ENCODE measurements at places on chromosomes 1 and 21.
A peak's percentile ranks its signal among the peaks of the same experiment; 100 is the strongest.

DNA sequence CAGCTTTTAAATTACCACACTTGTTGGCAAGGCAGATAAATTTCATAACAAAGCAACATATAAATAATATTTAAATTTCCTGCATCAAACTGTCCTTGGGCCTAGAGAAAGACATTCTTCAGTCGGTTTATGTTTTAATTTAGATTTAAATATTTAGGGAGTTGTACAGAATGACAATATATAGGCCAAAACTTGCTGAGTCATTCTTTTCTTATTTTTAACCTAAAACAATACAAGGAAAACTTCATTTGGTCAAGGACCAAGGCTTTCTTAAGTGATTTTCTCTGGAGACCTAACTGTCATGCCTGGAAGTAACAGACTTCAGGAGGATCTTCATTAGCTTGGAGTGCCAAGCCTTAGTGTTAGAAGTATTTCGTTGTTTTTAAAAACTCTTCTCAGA lies 5.6 kb downstream of the MAP10 start:
- no peak for DNase-seq

GRCh38 chr1:229981736-229982135 lies 85.3 kb upstream of the GALNT2 start:
- no peak for DNase-seq

DNA sequence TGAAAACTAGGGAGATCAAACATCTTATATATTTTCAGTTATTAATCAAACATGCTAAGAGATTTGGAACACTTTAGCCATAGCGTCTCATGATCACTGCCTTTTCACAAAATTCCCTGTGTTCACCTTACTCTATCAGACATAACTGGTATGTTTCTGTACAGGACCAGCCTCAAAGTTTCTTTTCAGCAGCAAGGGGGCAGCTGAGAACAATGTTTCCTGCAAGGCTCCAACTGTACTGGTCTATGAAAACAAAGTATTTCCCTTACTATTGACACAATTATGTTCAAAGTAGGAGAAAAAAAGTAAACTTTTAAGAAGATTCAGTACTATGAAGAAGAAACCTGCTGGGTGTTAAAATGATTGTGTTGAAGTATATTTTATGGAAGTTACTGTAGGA lies 98.5 kb downstream of the ATF6 start:
- DNase-seq, result no peak

GRCh38 chr1:242568666-242569065 lies 44.2 kb upstream of the PLD5 start:
- DNase-seq, result no peak

GRCh38 chr1:177884479-177885021 lies 85.3 kb downstream of the SEC16B start:
- no peak for DNase-seq

DNA sequence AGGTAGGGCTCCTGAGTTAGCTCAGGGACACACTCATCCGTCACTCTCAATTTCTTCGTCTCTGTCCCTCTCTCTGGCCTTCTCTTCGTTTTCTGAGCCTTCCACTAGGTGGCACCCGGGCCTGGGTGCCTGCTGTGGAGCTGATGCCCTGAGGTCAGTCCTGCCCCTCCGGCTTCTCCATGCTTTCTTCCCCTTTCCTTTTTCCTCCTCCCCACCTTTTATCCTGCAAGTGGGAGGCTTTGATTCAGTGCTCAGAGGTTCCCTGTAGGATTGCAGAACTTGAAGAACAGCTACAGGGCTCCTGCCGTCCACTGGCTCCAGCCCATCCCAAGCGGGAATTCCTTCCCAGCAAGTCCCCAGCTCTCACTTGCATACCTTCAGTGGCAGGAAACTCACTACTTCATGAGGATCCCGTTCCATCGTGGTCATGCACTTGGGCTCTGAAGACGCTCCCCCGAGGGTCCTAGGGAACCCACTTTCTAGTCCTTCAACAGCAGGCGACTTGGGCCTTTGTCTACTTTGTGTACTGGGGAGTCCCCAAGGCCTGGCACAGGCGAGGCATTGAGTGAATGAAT lies 45.6 kb downstream of the SRRM1 start:
- DNase-seq, result peak; percentile 67

DNA sequence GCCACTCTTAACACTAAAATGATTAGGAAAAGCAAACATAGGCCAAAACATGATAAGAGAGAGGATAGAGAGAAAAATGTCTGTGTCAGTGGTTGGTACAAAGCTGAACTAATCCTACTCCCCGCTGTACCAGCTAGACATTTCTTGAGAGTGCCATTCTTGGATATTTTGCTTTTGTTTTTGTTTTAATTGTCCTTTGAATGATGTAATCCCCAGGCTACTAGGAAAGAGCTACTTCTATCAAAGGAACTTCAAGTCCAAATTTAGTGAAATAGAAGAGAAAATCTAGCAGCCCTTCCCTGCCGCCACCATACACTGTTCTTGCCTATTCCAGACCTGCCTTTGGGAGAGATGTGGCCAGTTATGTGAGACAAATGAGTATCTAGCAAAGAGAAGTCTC lies 269.6 kb downstream of the GRIK1 start:
- no peak for DNase-seq

GRCh38 chr21:40060083-40060677 lies 192.9 kb downstream of the PCP4 start:
- no peak for DNase-seq

- DNase-seq, result peak; percentile 43
These were observed 3.6 kb downstream of the RGS1 start for GRCh38 chr1:192579010-192579738.

- DNase-seq, result peak; percentile 72
These were observed 22.9 kb upstream of the LDLRAP1 start for GRCh38 chr1:25520446-25521061.

DNA sequence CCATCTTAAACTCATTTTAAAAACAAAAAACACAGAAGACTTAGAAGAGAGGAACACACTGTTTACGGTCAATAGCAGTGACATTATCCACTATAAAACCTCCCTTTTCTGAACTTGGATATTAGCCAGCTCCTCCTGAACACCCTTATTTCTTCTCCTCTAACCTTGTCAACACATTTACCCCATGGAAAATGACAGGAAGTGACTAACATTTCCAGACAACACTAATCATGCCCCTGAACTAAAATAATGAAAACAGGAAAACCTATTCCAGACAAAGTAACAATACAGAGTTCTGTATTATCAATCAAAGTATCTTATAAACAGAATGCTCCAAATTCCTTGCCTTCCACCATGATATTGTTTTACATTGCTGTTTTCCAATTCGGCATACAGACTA lies 45.3 kb downstream of the PALMD start:
- DNase-seq, result no peak

- no peak for DNase-seq
These were observed 2.2 kb upstream of the NBPF1 start for GRCh38 chr1:16615253-16616252.

GRCh38 chr1:162070094-162070748 lies 730 bp downstream of the NOS1AP start:
- DNase-seq, result no peak

DNA sequence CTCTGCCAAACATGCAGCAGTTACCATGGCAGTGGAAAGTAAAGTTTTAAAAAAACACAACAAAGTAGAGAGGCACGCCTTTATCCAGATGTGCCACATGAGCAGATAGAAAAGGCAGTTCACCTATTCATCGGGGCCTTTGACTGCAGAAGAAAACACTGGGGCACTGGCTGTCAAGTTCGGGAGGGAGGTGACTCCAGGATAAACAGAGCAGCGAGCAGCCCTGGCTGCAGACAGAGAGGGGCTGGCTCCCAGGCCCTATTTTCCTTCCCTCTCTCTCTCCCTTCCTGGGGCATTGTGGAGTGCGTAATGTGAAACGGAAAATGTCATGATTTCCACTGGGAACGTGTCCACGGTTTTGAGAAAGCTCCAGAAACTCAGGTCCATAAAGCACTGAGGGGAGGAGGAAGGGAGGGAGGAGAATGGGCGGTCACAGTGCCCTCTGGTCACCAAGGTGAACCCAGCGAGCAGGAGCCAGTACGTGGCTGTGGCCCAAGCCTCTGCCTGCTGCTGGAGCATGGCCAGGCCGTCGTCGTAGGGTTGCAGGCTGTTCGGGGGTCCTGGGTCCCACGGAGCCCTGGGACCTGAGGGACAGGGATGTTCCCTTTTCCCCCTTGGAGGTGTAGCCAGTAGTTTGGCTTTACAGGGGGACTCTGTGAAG lies 114.7 kb upstream of the IRF2BP2 start:
- no peak for DNase-seq

- DNase-seq, result no peak
These were observed 8.2 kb downstream of the RCOR3 start for GRCh38 chr1:211267204-211267857.

GRCh38 chr1:85201340-85202091 lies 700 bp upstream of the SYDE2 start:
- peak; percentile 59 for DNase-seq

- DNase-seq, result no peak
These were observed 8.3 kb downstream of the DNAI4 start for GRCh38 chr1:66916320-66916719.

GRCh38 chr1:226735576-226735975 lies 3.5 kb downstream of the ITPKB start:
- DNase-seq, result no peak

DNA sequence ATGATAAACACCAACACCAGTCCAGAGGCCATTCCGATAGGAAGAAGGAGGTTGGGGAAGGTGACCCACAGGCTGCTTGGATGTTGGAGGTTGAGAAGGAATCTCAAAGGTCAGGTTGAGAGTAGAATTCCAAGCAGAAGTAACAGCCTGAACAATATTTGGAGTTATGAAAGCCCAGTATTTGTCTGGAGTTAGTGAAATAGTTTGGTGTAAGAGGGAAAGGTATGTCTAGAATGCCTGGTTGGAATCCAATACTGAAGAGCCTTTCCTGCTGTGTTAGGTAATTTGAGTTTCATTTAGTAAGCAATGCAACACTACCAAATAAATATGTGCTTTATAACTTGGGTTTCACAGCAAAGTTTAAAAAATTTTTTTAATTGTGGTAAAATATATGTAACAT lies 70.5 kb upstream of the MCOLN3 start:
- no peak for DNase-seq

- DNase-seq, result no peak
These were observed 438.9 kb downstream of the CAMTA1 start for GRCh38 chr1:7224081-7224534.

DNA sequence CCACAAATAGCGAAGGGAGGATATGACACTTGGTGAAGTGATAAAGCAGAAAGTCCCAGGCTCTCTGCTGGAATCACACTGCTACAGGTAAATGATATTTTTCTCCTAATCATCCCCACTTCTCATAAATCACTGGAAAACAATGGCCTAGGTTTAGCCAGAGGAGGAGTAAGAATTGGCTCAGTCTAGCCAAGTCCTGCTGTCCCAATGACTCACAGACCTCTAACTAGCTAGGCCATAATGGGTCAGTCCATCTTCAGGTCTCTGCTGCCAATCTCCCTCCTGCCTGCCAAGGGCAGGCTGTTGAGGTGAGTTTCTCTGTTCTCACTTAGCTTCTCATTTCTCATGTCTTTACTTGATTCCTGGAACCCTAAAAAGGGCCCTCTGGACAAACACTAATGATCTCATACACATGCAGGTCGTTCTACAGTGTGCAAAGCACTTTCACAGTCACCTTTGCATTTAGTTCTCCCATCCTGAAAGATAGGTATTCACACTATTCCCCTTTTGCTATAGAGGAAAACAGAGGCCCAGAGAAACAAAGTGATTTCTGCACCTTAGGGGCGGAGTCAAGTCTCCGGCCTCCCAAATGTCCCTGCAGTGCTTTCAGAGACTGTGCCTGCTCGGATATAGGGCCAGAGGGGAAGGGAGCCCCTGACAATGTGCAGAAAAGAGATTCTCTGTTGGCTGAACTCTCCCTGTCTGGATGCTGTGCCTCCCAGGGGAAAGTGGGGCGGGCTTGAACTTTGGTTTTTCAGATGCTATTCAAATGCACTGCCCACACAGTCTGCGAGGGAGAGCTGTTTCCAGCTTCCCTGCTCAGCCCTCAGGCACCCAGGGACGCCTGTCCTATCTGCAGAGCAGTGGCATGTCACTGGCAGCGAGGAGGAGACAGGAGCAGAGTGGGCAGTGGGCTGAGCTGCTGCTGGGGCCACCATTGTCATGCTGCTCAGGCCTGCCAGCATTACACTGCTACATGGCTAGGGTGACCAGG lies 3.9 kb upstream of the CDK18 start:
- DNase-seq, result no peak

- no peak for DNase-seq
These were observed 56.8 kb upstream of the IRF2BP2 start for GRCh38 chr1:234666761-234667160.

GRCh38 chr21:45010096-45010495 lies 64.3 kb upstream of the ADARB1 start:
- no peak for DNase-seq

DNA sequence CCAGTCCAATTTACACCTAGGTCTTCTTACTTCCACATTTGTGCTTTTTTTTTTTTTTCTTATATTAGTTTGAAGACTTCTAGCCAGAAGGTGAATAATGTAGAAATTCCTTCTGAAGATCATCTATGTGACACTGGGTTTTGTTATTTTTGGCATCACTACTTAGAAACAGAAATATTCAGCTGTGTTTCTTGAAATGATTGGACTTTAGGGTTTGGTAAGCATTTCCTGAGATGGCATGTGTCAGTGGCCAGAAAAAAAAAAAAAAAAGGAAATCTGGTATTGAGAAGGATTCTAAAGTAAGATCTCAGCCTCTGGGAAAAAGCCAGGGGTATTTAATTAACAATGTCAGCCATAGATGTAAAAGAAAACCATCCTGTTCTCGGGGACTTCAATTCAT lies 43.4 kb upstream of the LRRC8C start:
- DNase-seq, result no peak

- DNase-seq, result no peak
These were observed 101.6 kb upstream of the HMGB4 start for GRCh38 chr1:33762109-33762830.

- no peak for DNase-seq
These were observed 238.6 kb downstream of the TRABD2B start for GRCh38 chr1:47758341-47759250.

DNA sequence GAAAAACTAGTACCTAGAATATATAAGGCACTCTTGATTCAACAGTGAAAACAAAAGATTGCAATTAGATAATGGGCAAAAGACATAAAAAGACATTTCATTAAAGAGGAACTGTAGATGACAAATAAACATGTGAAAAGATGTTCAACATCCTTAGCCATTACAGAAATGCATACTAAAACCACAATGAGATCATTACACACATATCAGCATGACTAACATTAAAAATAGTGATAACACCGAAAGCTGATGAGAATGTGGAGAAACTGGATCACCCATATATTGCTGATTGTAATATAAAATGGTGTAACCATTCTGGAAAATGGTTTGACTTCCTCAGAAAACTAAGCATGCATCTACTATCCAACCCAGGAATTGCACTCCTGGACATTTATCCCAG lies 340.3 kb downstream of the SEC16B start:
- no peak for DNase-seq

- peak; percentile 31 for DNase-seq
These were observed at the start of gene PADI2 for GRCh38 chr1:17119076-17119772. Gene PADI2, minus strand, starts transcription at chr1:17119451. Its CDS starts 80 bp downstream, at chr1:17119371.

GRCh38 chr1:232650418-232650817 lies 20.5 kb upstream of the SIPA1L2 start:
- no peak for DNase-seq

- DNase-seq, result no peak
These were observed 9.4 kb downstream of the TRIM45 start for GRCh38 chr1:117112047-117112717.
